ENCODE measurements at places on chromosomes 3 and 15.

DNA sequence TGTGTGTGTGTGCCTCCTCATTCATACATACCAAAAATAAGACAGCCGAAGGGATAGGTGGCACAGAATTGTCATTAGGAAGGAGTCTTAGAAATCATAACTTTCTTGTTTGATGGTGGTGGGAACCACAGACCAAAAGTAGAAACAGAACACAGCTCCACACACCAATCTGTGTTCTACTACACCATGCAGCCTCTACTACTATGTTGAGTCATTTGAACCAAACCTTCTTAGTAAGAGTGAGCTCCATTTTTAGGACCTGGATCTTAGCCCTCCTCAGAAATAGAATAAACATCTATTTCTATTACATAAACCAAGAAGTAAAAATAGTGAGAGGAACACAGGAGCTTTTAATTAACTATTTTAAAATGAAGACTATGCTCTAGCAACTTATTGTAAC is 27.9 kb upstream of the PLCH1 start:
- DNase-seq, result no peak

DNA sequence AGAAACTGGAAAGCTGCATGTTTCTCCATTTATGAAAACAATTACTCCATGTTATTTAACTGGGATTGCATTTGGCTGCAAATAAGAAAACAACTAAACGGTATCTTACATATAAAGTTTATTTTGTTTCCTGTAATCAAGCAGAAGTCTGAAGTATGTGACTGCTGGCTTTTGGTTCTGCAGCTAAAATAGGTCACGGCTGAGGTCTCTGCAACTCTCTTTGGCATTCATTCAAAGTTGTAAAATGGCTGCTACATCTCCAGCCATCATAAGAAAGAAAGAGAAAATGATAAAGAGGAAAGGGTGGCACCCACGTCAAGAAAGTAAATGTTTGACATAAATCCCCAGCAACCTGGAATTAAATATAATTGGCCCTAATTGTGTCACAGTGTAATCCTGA is 406.1 kb downstream of the TBC1D5 start:
- DNase-seq, result peak; percentile 32

GRCh38 chr3:129195731-129196256 is 12.1 kb upstream of the CNBP start:
- no peak for DNase-seq

GRCh38 chr3:19931767-19932188 is 2.2 kb downstream of the EFHB start:
- DNase-seq, result no peak

DNA sequence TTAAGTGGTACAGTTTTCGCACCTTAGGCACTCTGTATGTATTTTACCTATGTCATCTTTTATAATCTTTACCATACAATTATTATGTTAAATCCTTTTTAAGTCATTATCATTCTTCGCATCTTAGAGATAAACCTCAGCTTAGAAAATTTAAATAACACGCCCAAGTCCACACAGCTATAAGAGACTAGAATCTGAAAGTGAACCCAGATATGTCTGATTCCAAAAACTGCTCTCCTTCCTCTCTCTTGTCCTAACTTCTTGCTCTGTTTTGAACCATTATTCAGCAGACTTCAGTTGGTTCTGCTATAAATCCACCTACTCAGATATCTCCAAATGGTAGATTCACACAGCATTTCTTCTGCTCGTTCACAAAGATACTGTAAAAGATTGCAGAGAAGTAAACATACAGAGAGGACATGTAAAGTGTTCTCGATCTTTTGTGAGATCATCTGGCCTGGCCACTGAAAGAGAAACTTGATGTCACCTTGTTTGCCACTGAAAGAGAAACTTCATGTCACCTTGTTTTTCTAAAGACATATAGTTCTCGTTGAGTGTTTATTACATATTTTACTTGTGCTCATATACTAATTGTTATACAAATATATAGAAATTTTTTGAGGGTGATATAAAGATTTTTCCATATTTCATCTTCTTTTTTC is 533.2 kb downstream of the GRM7 start:
- DNase-seq, result no peak

- DNase-seq, result no peak
Observed at GRCh38 chr3:94990952-94991705, 928.3 kb downstream of the NSUN3 start.

DNA sequence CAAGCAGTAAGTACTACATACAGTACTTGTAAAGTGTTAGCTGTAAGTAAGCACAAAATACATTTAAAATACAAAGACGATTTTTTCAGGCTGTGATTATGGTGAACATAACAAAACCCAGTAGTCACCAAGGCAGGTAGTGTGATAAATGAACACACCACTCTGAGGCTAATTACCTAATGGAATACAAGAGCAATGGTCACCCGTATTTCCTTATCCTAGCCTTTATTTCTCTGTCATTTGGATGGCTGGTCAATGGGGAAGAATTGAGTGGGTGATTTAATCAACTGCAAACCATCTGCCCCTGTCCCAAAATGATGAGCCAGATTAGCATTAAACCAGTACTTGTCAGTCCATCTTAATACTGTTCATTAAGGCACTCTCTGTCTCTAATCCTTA is 89.2 kb upstream of the CGNL1 start:
- DNase-seq, result no peak

- no peak for DNase-seq
Observed at GRCh38 chr15:47640079-47640478, 77.2 kb upstream of the SEMA6D start.

DNA sequence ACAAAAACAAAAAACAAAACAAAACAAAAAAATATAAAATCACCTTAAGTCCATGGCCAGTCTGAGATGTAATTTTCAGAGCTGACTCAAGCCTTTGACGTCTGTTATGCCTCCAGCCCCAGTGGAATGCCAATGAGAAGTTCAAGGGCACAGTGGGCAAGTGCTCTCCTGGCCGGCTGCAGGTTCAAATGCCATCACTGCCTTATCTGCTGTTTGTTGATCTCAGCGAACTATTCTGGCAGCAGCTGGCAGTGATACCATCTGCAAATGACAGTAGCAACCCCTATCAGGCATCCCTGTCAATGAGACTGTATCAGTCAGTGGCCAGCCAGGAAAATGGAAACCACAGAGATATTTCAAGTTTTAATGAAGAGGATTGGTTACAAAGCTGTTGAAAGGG is 10.8 kb upstream of the PDE8A start:
- no peak for DNase-seq

DNA sequence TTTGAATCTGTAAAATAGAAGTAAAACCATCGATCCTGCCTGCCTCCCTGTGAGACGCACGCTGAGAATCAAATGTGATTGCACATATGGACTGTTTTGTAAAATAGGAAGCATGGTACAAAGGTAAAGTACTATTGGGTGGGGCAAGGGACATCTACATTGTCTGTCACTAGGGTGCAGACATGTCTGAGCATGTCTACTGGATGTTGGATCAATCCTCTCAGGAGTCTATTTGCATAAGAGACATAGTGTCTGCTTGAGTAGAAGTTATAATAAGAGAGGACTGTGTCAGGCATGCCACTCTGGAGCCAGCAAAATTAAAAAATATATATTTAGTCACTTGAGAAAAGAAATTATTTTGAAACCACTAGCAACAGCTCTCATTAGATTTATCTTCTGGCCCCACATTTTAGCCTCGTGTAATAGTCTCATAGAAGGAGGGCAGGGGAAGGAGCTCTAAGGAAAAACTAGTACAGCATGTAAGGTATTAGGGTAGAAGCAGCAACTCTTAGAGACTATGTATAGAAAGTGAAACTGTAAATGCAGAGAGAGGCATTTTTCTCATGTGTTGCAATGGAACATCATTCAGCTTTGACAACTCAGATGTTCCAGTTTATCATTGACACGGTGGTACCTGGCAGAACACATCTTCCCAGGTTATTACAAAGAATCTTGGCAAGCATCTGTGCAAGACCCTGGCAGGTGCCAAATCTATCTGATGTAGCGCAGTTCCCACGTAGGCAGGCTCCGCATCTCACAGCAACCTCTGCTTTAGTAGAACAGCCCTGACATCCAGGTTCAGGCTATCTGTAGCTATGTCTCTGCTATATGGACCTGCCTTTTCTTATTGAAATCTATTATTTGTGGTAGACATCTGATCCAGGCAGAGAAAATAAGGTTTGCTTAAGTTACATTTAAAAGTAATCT is 85.2 kb upstream of the CHL1 start:
- DNase-seq, result no peak

- no peak for DNase-seq
Observed at GRCh38 chr15:84003791-84004503, 231.6 kb upstream of the GOLGA6L4 start.

- no peak for DNase-seq
Observed at GRCh38 chr15:65827065-65827464, 35.0 kb upstream of the DENND4A start.

GRCh38 chr3:47884603-47885002 is 81.7 kb downstream of the DHX30 start:
- DNase-seq, result no peak

GRCh38 chr3:56775838-56776555 is 25.8 kb downstream of the ARHGEF3 start:
- no peak for DNase-seq
